ENCODE measurements at places on chromosomes 1 and 21. TPM values are rescaled to one million over a fixed set of nuclear protein-coding genes. Genes with fewer than 3 reads are reported as not detected.

The DHX9 gene
- total RNA-seq, result 153 TPM

The VHLL gene
- total RNA-seq, result not detected

The HENMT1 gene
- total RNA-seq, result 3.8 TPM

The TEX50 gene
- not detected for total RNA-seq
